GF-D8 (cell line): ENCODE measurements at places on chromosomes 1 and 21.

- DNase-seq: no peak
These were observed 6.0 kb upstream of the EVI5 start for GRCh38 chr1:92790867-92791266.

- DNase-seq: no peak
These were observed 104.0 kb downstream of the NIBAN1 start for GRCh38 chr1:184870319-184870718.

DNA sequence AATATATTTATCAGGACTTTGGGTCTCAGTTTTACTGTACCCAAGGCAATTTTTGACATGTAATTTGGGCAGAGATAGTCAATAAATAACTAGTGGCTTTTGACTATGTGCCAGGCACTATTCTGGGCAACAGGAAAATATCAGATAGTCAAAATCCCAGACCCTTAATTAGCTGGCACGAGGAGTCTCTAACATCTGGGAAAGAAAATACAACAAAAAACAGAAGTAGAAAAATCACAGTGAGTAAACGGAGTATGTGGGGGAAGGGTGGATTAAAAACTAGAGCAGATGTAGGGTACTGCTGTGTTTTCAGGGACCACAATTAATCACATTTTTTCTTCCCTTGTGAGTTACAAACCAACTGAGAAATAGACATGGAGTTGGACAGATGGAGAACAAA is 217.8 kb downstream of the NCAM2 start:
- no peak for DNase-seq

DNA sequence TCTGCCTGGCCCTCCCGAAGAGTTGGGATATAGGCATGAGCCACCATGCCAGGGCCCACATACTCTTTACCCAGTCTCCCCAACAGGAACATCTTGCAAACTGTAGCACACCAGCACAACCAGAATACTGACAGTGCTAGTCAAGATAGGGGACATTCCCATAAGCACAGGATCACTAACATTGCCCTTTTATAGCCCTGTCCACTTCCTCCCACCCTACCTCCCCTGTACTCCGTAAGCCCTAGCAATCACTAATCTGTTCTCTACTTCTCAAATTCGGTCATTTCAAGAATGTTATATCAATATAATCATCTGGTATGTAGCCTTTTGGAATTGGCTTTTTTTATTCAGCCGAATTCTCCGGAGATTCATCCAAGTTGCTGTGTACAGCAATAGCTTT is 5.9 kb downstream of the SDHB start:
- no peak for DNase-seq

- no peak for DNase-seq
These were observed 8.0 kb upstream of the LEFTY2 start for GRCh38 chr1:225949041-225949440.

GRCh38 chr1:66750577-66750976 is 1.7 kb upstream of the DYNLT5 start:
- no peak for DNase-seq
